NCI-H2171 treated with DMSO at 0.1 percent for 48 hours (cell line): ENCODE measurements at places on chromosomes 3 and 15.

DNA sequence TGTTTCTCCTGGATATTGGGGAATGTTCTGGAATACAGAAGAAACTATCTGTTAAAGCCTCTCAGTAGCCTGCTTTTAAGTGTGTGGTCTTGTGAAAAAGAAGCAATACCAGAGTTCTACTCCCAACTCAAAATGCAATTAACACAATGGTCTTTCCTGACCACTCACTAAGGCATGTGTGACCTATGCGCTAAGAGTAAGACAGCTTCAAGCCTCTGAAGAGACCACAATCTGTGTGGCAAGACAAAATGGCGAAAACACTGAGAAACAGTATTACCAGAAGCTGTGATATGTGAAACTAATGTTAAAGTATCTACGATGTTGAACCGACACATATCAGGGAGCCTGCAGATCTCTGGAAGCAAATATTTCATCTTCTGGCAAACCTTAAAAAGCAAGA lies 33.8 kb downstream of the RYK start:
- DNase-seq = no peak

- DNase-seq = no peak
These were observed 30.6 kb upstream of the LYSMD4 start for GRCh38 chr15:99763827-99764226.

- no peak for DNase-seq
These were observed 532.8 kb downstream of the PLOD2 start for GRCh38 chr3:145628211-145628610.

- peak; percentile 75 for DNase-seq
These were observed 244.1 kb downstream of the SLCO3A1 start for GRCh38 chr15:92097474-92098178.

GRCh38 chr3:36740787-36741186 lies 23.6 kb downstream of the DCLK3 start:
- peak; percentile 81 for DNase-seq

DNA sequence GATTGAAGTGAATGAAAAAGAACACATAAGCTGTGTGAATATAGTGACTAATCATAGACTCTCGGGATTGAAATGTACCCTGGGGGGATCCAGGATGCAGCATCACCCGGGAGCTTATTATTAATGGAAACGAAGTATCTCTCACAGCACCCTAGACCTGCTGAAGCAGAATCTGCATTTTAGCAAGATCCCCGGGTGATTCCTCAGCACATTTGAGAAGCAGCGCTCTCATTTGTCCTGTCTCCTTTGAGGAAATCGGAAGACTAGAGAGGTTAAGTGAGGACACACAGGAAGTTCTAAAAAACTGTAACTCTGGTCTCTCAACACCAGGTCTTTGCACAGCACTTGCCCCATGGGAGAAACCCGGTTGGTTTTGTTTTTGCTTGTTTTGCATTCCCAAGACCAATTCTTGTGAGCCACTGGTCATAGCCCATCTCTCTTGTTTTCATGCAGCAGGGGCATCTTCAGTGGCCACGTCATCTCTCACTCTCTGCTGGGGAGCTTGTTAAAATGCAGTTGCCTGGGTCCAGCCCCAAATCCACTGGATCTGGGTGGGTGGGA lies 30.2 kb downstream of the ZNF710 start:
- DNase-seq = peak; percentile 13

DNA sequence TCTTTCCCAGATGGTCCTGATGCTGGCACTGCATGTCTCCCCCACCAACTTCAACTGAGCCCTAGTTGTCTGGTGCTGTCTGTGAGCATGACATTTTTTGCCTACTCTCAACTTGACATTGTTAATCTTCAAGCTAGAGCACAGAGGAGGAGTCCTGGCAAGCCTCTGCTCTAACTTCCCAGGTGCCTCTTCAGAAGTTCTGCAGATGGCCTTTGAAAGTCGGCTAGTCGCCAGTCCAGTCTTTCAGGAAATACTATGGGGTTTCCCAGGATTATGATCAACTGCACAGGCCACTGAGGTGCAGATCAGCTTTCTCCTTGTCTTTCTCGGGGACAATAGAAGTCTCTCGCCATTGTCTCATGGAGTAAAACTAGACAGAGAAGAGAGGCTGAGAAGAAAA lies 86.7 kb downstream of the ST8SIA2 start:
- no peak for DNase-seq

DNA sequence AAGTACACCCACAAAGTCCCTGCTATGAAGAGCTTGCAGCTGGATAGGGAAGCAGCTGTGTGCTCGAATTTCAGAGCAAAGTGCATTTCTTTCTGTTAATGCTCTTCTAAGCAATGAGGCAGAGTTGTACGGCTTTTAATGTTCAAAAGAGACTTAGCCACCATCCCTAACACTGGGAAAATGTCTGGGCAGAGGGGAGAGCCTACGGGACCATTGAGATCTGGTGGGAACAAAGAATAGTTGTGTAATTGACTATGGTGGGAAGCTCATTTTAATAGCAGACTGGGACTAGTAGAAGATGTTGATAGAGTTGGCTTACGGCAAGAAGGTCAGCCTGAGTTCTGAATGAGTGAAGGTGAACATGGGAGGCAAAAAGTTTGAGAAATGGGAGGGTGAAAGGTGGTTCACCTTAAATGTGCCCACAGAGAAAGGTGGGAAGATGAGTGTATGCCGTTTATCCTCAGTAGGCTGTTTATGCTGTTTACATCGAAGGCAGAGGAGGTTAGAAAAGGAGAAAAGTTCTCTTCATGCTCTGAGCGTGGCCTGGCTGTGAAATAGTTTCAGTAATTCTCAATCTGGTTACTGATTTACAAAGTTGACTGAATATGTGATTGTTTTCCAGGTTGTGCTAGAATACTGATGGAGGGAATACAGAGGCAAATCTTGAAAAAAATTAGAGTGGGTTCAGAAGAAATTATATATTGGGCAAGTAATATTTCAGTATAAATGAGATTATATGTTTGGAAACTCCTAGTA lies 22.9 kb upstream of the UTS2B start:
- no peak for DNase-seq

- peak; percentile 79 for DNase-seq
These were observed 13.7 kb downstream of the CAND2 start for GRCh38 chr3:12810013-12810780.

DNA sequence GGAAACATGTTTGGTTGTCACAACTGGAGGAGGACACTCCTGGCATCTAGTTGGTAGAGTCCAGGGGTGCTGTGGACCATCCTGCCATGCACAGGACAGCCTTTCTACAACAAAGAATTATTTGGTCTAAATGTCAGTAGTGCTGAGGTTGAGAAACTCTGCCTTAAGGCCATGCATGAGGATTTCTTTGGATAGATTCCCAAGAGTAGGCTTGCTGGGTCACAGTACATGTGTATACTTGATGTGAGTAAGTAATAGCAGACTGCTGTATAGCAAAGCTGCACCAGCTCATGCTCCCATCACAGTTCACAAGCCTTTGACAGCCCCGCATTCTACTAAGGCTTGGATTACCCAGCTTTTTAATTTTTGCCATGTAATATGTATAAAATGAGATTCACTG lies 151.3 kb downstream of the MFSD1 start:
- no peak for DNase-seq

GRCh38 chr15:79218588-79219200 lies 63.8 kb upstream of the ANKRD34C start:
- DNase-seq = peak; percentile 20

DNA sequence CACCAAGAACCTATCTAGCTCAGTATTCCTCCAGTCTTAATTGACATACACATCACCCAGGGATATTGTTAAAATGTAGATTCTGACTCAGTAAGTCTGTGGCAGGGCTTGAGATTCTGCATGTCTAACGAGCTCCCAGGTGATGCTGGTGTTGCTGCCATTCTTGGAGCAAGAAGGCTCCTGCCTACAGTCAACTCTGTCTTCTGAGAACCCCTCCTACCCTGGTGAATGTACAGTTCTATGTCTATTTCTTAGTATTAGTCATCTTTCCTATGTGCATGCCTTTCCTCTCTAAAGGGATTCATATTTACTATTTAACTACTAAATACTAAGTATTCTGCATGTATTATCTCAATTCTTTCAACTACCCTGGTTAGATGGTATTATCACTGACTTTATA lies 268.7 kb downstream of the EDEM1 start:
- no peak for DNase-seq

- no peak for DNase-seq
These were observed 294.3 kb upstream of the GBE1 start for GRCh38 chr3:82055792-82056191.

DNA sequence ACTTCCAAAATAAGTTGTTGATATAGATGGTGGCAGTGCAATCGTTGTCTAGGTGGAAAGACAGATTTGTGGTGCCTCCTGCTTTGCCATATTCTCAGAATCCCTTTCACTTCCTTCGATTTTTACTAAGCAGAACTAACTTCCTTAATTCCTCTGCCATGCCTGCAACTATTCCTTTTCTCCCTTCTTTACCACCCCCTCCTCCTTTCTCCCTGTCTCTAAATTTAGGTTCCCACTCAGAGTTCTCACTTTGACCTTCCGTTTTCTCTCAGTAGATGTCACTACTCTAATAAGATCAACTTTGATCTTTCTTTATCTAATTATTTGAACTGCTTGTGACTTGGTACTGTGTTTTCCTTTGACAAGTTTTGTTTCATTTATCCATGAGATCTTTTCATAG lies 351.2 kb downstream of the LPP start:
- DNase-seq = no peak

DNA sequence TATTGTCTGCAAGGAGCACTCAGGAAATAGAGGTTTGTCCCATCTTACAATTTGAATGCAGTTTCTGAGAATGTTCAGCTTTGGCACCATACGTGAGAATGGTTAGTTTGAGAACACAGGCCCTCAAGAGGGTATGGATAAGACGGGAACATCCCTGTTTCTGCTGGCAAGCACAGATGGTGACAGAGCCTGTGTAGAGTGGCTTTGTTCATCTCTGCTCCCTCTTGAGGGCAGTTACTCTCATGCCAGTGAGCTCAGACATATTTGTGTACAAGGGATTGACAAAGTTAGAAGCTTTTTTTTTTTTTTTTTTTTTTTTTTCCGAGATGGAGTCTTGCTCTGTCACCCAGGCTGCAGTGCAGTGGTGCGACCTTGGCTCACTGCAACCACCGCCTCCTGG lies 71.5 kb upstream of the FILIP1L start:
- DNase-seq = peak; percentile 54

DNA sequence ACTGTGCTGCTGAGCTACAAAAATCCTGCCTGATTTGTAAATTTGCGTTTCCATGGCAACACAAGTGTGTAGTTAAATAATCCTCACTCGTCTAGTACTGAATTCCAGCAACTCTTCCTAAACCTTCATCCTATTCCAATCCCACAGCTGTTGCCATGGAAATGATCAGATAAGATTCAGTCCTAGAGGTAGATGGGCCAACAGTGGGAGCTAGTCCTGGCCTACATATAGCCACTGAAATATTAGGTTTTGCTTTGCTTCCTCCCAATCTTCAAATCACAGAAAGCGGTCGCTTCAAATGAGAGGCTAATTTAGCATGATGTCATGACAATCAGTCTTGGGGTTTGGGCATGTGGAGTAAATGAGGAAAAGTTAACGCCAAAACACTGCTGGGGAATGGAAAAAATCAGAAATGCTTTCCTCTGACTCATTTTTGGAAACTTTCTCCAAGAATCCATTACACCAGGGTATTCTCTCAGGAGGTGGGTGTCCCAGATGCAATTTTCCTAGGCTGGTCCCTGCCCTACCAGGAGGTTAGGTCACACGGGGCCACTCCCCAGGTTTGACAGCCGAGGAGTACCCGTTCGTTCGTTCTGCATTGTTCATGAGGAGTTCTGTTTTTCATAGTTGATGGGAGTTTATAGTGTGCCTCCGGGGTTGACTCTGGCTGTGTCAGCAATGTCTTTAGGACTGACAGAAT lies 159.2 kb upstream of the SLCO3A1 start:
- peak; percentile 19 for DNase-seq

GRCh38 chr3:181701096-181701495 lies 10.6 kb upstream of the SOX2 start:
- no peak for DNase-seq

DNA sequence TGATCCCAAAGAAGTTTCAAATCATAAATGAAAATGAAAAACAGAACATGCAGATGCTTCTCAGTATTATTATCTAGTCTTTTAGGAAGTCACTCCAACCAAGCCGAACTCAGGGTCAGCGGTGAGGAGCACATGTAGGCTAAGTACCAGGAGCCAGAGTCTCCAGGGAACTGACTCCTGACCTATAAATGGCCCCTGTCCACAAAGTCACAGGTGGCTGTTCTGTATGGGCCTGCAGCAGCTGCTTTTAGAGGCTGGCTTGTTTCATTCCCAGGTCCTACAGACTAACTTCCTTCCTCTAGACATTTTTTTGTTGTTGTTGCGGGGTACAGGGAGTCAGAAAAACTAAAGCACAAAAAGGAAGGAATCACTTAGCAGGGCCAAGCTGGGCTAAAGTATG lies 54.6 kb downstream of the DAPK2 start:
- no peak for DNase-seq

DNA sequence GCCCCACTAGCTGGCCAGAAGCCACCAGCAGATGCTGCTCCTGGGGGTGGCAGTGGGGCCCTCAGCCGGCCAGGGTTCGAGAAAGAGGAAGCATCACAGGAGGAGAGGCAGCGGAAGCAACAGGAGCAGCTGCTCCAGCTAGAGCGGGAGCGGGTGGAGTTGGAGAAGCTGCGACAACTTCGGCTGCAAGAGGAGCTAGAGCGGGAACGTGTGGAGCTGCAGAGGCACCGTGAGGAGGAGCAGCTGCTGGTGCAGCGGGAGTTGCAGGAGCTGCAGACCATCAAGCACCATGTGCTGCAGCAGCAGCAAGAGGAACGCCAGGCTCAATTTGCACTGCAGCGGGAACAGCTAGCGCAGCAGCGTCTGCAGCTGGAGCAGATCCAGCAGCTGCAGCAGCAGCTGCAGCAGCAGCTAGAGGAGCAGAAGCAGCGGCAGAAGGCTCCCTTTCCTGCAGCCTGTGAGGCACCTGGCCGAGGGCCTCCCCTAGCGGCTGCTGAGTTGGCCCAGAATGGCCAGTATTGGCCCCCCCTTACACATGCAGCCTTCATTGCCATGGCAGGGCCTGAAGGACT lies 17.5 kb upstream of the APEH start:
- peak; percentile 22 for DNase-seq

- DNase-seq = no peak
These were observed 22.6 kb downstream of the METTL6 start for GRCh38 chr3:15404767-15405166.

DNA sequence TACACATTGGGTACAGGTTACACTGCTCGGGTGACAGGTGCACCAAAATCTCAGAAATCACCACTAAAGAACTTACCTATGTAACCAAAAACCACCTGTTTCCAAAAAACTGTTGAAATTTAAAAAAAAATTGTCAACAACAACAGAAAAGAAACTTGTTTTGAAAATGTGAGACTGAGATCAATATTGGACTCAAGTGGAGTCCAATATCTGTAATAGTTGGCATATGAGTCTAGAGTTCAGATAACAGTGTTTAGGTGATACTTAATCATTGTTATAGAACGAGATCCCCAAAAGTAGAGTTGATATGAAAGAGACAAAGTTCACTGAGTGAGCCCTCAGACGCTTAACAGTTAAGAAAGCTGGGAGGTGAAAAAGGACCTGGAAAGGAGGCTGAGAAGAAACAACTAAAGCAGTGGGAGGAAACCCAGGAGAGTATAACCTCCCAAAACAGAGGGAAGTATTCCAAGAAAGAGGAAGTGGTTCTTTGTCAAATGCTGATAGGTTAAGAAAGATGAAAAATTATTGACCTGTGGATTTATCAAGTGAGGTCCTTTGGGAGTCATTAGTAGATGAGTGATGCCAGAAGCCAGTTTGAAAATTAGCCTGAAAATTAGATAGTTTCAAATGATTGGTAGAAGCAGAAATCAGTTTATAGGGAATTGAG lies 388.6 kb upstream of the DPH6 start:
- no peak for DNase-seq

- peak; percentile 25 for DNase-seq
These were observed 38.5 kb upstream of the CDAN1 start for GRCh38 chr15:42775416-42775815.
